ENCODE measurements at places on chromosomes 11 and 22.

GRCh38 chr11:21470521-21470920, 722.4 kb upstream of the ANO5 start:
- no peak for DNase-seq

DNA sequence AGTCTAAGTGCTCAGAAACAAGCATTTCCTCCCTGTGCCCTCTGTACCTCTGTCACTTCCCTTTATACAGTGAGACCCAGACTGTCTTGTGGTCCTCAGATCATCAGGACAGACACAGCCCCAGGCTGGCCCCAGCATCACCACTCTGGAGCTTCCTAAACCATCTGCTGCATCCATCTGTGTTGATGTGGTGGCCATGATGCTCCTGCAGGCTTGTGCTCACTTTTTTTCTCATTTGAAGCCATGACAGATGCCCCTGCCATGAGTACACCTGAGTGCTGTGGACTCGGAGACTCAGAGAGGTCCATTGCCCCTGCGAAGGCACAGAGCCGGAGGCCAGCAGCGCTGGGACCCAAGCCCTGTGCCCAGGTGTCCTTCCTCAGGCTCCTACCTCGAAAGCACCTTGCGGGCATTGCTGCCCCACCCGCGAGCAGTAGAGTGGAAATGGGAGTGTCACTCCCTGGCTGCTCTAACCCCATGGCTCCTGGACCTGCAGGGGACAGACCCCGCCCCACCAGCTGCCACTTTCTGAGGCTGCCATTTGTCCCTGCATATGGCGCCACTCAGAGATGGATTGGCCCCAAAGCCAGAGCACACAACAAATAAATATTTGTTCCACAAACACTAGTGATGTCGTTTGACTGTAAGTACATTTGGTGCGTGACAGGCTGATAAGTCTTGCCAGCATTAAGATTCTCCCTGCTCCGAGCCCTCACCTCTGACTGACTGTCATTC, 593.5 kb downstream of the TBC1D22A start:
- no peak for DNase-seq

- no peak for DNase-seq
Measured at GRCh38 chr11:85934596-85935169, 79.5 kb downstream of the CCDC83 start.

GRCh38 chr11:74094393-74094792, 76.4 kb downstream of the C2CD3 start:
- DNase-seq: no peak

DNA sequence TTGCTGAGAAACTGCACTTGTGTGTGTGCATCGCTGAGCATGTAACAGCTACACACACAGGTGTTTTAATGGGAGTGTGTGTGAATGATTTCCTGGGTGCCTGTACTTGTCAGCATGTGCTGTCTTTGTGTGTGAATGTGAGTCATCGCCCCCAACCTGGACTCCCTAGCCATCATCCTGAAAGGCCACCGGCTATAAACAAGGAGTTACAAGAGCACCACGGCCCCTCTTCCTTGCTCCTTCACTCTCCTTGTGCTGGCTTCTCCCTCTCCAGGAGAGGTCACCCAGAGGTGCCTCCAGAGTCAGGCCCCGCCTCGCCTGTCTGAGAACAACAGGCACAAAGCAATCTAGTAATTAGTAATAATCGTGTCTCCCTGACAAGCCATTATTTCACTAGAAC, 419.2 kb downstream of the BUD13 start:
- DNase-seq: no peak

- DNase-seq: no peak
Measured at GRCh38 chr11:74012074-74012809, 3.4 kb upstream of the UCP3 start.

DNA sequence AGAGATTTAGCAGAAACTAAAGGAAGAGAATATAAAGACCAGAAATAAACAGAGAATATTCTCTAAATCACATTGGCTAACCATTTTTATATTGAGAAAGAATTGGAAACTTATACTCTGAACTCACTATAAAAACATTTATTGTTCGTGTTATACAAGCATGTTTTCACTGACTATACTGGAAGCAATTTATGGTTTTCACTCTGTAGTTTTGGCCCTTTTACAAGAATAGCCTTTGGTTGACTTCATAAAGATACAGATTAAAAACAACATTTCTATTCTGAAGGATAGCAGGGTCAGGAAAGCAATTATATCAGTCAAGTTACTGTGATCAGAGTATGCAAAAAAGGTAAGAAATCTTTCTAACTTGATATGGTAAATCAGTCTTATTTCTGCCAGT, 965.7 kb upstream of the FAT3 start:
- DNase-seq: no peak

DNA sequence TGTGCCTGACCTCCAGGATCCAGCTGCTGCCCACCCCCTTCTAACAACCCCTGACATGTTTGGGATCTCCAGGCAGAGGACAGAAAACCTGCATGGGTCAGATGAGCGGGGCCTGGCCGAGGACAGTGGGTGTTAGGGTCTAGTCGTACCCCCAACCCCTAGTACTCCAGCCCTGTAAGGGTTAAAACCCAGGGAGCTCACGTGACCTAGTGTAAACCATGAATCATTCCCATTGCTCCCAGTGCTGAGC, 89.1 kb upstream of the CRYBB3 start:
- DNase-seq: no peak

GRCh38 chr11:44797886-44798606, 71.3 kb downstream of the TSPAN18 start:
- DNase-seq: no peak

- DNase-seq: no peak
Measured at GRCh38 chr22:41226723-41227655, 13.7 kb downstream of the CHADL start.

GRCh38 chr11:86458294-86459001, 83.8 kb downstream of the CCDC81 start:
- DNase-seq: no peak

DNA sequence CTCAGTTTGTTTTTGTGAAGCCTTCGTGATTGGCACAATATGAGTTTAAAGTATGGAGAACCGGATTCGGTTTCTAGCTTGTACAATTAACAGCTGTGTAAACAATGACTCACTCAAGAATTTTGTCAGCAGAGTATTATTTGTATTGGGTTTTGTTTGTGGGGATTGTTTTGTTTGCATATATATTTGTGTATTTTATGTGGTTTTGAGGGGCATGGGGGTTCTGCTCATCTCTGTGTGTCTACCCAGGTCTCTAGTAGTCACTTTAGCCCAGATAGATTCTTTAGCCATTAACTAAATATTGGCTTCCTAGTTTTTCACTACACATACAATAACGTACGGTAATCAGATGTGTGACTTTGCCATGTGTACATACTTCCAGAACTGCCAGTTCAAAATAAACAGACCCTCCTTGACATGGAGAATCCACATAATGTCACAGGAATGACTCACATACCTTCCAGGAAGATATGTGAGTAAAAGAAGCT, 7.5 kb upstream of the MS4A7 start:
- no peak for DNase-seq

GRCh38 chr11:69160296-69161116, 4.8 kb downstream of the SMIM38 start:
- no peak for DNase-seq

- DNase-seq: no peak
Measured at GRCh38 chr11:31768749-31769640, 42.1 kb downstream of the PAX6 start.
